ENCODE measurements at places on chromosomes 11 and 22.

DNA sequence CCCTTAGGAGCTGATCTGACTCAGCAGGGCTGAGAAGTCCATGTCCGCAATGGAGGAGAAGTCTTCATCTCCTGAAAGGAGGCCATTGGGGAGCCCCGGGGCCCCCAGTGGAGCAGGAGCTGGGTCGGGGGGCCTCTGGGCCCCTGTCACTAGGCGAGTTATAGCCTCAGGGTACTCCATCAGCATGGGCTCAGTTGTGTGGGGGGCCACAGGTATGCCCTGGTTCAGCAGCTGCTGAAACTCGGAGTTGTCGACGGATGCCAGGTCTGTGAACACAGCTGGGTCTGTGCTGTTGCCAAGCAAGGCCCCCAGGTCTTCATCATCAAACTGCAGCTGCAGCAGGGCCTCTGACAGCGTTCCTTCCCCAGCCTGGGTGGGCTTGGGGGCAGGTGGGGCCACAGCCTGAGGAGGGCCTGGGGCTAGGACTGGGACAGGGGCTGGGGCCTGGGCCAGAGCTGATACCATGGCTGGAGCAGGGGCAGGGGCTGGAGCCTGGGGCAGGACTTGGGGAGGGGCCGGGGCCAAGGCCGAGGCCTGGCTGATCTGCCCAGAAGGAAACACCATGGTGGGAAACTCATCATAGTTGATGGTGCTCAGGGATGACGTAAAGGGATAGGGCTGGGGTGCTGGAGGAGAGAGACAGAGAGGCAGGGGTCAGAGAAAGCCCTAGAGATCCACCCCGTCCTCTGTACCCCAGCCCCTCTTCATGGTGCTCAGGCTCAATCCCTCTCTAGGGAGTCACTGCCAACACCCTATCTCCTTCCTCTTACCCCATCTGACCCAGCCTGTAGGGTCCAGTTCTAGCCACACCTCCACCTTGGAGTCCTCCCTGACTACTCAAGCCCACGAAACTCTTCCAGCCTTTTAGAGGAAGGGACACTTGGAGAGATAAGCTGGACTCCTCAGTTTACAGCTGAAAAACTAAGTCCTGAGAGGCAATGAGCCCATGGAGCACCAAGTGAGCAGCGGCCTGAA is 8.1 kb downstream of the RELA start:
- no peak for DNase-seq

DNA sequence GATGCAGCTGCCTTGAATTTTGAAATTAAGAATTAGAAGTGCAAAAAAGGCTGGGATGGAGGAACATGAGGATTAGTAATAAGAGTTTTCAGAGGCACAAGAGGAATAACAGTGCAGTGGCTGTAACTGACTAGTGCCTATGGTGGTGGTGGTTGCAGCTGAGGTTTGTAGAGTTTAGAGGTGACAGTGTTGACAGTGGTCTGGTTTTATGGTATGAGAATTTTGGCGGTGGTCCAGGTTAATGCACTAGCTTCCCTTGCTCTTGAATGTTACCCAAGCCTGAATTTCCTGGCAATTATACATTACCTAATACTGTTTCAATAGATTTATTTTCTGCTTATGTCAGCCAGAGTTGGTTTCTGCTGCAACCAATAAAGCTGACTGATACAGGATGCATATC is 112.8 kb upstream of the C11orf87 start:
- DNase-seq = no peak

DNA sequence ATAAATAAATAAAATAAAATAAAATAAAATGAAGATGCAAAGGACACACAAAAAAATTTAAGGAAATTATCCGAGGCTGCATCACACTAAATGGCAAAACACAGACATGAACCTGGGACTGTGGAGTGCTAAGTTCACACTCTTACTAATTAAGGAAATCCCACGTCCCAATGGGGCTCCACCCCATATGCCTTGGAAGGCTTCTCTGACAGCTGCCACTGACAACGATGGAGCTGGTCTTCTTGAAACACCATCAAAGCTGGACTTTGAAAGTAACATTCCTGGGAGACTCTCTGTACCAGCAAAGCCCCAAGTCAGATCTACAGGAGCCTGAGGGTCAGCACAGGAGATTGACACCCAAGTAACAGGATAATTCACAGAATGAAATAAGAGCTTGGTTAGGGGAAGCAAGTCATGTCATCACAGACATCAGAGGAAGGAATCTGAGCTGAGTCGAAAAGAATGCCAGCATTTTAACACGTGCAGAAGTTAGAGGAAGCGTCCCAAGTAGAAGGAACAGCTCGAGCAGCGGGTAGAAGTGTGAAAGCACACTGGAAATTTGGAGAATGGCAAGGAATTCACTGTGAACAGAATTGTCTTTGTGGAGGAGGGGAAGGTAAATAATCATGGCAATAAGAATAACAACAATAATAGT is 13.8 kb downstream of the TPST2 start:
- DNase-seq = no peak

GRCh38 chr22:30178181-30179126 is 68.1 kb downstream of the LIF start:
- no peak for DNase-seq

- no peak for DNase-seq
Observed at GRCh38 chr11:17389957-17390649, 1.6 kb upstream of the KCNJ11 start.

DNA sequence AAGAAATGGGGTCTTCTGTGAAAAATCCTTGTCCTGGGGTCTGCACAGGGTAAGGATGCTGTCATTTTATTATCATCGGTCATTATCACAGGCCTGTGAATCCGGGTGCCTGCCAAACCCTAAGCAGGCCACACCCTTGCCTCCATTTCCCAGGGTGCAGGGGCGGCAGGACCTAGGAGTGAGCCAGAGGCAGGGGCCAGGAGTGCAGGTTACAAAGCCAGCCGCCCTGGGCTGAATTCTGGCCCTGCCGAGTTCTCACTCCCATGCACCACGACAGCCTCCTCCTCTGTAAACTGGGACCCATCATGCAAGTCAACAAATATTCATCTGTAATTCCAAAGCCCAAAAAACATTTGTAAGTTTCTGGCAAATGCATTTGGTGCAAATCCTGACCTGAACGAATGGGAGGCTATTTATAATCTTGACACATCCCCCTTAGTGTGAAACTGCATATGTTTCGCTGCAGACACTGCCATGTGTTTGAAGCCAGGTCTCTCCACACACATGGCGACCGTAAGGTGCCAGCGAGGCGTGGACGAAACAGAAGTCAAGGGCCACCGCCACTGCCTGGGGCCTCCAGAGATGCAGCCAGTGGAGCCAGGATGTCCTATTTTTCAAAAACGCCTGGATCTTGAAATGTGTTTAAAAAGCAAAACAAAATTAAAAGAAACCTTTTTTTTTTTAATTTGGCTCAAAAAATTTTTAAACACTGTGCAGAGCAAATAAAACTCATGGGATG is 6.7 kb downstream of the CD5 start:
- DNase-seq = no peak

DNA sequence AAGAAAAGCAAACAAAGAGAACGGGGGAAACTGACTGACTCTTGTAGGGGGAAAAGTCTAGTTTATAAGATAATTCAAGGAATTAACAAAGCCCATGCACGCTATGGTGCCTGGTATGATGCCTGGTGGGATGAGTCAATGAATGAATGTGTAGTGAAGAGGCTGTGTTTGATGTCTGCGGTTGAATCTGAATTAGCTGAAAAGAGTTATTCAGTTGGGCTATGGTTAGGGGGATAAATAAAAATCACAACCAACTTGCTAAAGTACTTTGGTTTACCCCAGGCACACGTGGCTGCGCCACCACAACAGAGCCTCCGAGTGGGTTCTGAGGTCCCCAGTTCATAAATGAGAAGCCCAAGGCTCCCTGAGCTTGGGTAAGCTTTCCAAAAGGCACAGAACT is 369.3 kb upstream of the SYN3 start:
- no peak for DNase-seq
